CD4-positive, alpha-beta T cell treated with Interleukin-2 at 100 ng/mL for 4 hours (primary cell): ENCODE measurements at places on chromosomes 13 and 19.

DNA sequence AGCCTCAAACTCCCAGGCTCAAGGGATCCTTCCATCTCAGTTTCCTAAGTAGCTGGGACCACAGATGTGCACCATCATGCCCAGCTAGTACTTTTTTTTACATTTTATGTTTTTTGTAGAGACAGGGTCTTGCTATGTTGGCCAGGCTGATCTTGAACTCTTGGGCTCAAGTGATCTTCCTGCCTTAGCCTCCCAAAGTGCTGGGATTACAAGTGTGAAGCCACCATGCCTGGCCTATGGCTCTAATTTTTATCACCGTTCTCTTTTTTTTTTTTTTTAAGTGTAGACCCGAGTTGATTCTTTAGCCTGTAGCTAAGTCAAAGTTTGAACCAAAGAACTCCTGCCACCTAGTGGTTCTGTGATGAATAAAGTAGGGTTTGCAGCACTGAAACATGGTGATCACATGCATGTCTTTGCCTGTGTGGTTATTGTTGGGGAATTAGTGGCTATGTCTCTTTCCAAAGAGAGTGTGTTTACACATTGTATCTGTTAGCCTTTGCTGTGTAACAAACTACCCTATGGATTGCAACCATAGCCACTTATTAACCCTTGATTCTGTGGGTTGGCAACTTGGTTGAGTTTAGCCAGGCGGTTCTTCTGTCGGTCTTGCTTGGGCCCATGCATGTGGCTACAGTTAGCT, 11.6 kb downstream of the NFILZ start:
- peak; percentile 58 for DNase-seq

- no peak for DNase-seq
Measured at GRCh38 chr19:10625003-10625761, at the start of gene SLC44A2. SLC44A2 (plus strand) TSS chr19:10625553; CDS start chr19:10625634, 81 bp downstream.

DNA sequence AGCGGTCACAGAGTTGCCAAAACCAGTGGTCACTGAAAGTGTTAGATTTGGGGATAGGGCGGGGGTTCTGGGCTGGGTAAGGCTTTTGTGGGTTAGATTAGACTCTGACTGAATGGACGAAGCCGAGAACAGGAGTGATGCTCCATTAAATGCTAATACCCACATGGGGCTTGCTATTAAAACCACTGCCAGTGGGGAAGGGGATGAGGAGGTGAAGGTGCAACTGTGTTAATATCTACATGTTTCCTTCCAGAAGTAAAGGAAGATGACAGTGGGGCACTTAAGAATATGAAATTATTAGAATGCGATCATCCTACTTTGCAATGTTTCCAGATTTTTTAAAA, 573 bp upstream of the ZNF614 start:
- no peak for DNase-seq

GRCh38 chr13:33087790-33088189, 71.6 kb downstream of the KL start:
- DNase-seq: no peak

DNA sequence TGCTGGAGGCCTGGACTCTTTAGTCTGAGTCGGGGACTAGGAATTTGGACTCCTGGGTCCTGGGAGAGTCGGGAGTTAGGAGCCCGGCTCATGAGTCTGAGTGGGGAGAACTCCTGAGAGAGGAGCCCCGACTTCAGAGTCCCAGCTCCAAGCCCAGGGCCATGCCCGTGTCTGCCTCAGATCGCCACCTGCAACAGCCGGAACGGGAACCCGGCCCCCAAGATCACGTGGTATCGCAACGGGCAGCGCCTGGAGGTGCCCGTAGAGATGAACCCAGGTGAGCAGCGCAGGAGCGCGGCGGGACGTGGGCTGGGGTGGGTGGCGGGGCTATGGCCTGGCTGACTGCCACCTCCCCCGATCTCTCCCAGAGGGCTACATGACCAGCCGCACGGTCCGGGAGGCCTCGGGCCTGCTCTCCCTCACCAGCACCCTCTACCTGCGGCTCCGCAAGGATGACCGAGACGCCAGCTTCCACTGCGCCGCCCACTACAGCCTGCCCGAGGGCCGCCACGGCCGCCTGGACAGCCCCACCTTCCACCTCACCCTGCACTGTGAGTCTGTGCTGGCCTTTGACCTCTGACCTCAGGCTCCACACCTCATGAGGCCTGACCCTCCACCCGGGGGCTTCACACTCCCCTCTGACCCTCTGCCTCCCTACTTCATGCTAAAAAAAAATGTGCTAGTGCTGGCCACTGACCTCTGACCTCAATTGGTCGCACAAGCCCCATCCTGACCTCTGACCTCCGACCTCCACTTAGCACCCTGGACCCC, 4.4 kb downstream of the BCAM start:
- no peak for DNase-seq

DNA sequence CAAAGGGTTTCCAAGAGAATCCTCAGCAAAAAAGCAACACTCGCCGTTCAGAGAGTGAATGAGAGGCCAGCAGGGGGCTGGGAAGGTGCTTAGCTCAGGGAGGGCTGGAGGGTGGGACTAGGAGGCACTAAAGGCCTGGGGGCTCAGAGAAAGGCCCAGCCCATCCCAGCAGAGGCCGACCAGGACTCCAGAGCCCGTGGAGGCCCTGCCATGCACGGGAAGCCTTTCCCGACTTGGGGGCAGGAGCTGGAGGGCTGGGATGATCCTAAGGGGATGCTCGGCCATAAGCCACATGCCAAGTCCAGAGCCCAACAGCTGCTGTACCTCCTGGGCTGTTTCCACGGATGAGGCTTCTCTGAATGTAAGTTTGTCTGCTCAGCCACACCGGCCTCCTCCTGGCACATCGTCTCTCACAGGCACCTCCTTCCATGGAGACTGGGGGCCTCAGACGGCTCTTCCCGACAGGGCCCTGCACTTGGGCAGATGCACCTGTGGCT, 19.5 kb downstream of the RASA3 start:
- no peak for DNase-seq
